ENCODE measurements at places on chromosomes 2 and 18.

- no peak for DNase-seq
These were observed 186.3 kb downstream of the EN1 start for GRCh38 chr2:118661179-118661578.

DNA sequence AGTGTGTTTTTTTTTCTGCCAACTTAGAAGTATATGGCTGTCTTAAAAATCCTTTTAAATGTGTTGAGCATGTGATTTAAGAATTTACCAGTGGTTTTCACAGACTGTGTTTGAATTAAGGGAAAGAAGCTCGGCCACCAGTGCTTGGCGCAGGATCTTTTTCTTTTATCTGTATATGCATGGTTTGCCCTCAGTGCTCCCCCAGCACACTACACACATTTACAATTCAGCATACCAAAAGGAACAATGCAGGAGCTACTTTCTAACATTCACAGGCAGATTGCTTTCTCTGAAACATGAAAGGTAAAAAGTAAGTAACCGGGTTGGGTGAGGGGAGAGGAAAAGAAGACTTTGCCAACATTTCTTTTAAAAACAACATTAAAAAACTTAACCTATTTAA lies 3.9 kb downstream of the SALL3 start:
- no peak for DNase-seq

- DNase-seq = no peak
These were observed 1149.3 kb upstream of the CDH2 start for GRCh38 chr18:29326214-29326613.

GRCh38 chr2:151423760-151424159 lies 14.1 kb downstream of the RIF1 start:
- DNase-seq = no peak
